ENCODE measurements at places on chromosomes 11 and 22.

DNA sequence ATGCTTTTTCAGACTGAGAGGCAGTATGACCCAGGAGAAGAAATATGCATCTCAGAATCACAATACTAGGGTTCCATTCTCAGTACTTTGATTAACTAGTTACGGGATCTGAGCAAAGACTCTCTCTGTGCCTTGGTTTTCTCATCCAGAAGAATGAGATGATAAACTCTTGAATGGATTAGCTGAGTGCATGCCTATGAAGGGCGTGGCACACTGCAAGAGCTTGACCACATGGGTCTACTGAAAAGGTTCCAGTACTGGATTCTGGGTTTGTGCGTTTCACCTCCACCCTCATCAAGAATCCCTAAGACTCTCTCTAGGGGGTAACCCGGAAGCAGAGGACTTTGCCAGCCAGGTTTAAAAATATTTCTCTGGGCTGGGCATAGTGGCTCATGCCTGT lies 25.6 kb downstream of the PGA5 start:
- DNase-seq, result no peak

- DNase-seq, result no peak
Measured at GRCh38 chr11:34149786-34150185, 44.4 kb downstream of the NAT10 start.

DNA sequence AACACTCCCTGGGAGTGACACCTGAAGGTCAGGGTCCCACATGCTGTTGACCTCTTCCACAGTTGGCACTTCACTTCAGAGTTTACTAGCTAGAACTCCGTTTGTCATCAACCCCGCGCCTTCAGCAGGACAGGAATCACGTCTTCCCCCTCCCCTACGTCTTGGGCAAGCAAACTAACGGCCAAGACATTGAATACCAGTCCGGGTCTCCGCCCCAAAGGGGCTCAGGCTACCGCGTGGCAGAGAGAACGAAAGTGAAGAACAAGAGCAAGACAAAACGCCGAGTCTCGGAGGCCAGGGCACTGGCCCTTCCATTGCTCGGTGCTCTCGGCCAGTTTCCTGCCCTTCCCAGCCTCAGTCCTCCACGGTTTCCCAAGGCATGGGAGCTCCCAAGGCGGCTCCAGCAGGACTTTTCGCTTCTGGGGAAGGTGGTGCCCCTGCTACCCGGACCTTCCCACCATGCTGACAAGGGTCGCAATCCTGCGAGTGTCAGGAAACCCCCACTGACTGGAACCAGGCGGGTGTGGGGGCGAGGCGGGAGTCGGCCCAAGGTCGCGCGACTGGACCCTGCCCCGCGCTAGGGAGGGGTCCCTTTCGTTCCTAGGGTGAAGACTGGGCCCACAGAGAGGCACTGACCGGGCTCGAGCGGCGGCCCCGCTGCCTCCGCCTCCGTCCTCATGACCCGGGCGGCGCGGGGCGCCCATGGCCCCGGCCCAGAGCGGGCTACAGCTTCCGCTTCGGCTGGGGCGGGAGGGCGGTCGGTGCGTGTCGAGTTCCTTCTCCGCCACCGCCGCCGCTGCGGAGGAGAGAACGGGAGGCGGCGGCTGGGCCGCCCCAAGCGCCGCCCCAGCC lies at the start of gene GUCD1:
Gene GUCD1, minus strand, starts transcription at position 826 of the 852 bp plus-strand sequence. Its CDS starts 147 bp downstream, at position 679.
- DNase-seq, result peak; percentile 6

DNA sequence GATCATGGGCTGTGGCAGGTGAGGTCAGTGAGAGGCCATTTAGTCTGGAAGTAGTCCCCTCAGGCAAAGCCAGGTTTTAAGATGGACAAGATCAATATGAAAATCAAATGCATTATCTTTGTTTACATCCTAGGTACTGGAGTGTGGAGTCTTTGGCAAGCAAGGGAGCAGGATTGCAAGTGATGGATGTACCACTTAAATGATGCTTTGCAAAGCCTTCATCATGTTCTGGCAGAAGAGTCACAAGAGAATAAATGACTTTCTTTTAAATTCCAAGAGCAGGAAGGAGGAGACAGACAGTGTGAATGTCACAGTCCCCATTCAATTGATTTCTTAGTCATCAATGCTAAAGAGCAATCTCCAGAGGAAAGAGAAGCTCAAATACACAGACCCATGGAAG lies 908.3 kb downstream of the FAM181B start:
- no peak for DNase-seq

GRCh38 chr22:44202261-44202789 lies 21.6 kb downstream of the PARVG start:
- DNase-seq, result no peak

DNA sequence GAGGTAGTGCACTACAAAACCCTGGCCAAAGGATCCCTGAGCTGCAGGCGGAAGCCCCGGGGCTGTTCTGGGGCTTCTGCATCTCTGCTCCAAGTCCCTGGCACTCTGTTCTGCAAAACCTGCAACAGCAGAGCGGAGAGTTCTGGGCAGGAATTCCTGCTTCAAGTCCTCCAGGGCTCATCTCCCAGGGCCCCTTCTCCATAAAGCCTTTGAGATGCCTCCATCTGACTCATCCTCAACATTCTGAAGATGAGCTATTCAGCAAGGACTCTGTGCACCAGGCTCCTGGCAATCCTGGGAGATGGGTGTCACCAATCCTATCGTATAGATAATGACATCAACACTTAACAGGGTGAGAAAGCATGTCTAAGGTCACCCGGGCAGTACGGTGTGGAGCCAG lies 19.3 kb downstream of the SYN3 start:
- DNase-seq, result no peak

- DNase-seq, result no peak
Measured at GRCh38 chr22:18110954-18111758, 547 bp downstream of the TUBA8 start.

- DNase-seq, result no peak
Measured at GRCh38 chr11:12680246-12680939, 6.2 kb downstream of the TEAD1 start.

GRCh38 chr11:74671520-74672196 lies 59.6 kb downstream of the CHRDL2 start:
- no peak for DNase-seq

- DNase-seq, result peak; percentile 51
Measured at GRCh38 chr11:64745521-64746328, 1.8 kb upstream of the RASGRP2 start.

DNA sequence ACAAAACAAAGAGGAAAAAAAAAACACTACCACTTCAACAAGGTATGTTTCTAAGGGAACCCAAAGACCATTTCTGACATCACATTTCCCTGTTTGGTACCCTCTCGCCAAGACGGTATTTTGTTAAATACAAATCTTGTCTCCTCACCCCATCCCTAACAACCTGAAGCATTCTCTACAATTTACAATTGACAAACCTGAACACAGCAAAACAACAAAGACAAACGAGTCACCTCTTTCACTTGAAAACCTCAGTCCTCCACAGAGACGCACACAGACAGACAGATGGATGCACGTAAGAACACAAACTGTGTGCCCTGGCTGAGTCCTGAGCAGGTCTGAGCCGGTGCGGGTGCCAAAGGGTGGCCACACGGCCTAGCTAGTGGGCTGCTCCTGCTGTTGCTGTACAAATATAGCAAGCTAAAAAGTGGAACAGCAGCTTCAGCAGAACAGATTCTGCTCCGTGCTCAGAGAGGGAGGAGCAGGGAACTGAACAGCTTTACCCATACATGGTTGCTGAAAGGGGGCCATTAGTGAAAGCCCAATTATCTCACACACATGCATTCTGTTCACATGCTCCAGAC lies 28.5 kb downstream of the CELF1 start:
- DNase-seq, result no peak

- no peak for DNase-seq
Measured at GRCh38 chr11:108680271-108680670, 15.4 kb downstream of the DDX10 start.

DNA sequence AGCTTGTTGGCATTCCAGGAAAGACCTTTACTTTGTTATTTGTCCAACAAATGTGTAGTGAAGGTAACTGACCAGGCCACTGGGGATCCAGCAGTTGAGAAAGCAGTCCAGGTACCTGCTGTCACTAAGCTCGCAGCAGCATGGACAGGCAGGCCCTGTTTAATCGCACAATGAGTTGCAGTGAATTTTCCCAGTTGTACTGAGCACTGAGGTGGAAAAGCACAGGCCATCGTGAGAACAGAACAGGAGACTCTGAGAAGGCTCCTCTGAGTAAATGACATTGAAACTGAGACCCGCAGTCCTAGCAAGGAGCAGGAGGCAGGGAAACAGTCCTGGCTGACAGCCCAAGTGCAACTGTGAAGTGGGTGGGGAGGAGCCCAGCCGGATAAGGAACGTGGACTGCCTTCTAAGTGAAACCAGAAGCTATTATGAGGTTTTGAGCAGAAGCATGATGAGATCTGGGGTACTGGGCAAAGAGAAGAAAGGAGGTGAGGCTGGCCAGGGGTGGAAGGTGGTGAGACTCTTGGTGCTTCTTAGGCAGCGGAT lies 39.8 kb upstream of the CDON start:
- no peak for DNase-seq

DNA sequence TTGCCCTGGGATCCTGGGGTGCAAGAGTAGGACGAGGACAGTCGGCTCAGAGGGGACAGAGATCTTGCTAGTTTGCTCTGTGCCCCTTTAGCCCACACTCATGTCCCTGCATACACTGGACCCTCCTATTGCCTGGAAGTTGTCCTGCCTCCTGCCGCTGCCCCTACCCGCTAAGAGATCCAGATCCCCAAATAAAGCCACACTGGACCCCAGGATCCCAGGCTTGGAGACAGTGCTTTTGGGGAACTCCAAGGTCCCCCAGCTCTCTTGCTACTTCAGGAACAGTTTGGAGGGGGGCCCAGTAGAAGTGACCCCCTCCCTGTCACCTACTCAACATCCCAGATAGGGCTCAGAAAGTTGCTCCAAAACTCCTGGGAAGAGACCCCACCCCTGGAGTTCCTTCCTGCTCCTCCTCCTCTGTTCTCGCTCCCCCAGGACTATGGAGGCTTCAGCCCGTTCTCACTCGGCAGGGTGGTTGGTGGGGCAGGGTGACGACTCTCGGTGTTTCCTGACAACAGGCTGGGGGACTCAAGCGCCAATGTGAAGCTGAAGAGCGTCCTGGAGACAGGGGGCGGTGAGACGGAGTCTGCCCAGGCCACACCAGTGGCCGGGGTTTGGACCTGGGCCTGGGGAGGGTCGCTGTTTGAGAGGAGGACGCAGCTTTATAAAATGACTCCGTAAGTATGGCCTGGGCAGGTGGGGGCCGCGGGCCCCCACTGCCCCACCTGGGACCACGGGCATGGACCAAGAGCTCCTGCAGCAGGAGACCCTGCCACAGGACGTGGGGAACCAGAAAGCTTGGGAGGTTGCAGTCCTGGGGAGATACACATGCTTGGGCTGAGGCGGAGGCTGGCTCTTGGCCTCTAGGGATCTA lies 19.2 kb upstream of the TUB start:
- no peak for DNase-seq

GRCh38 chr11:114073828-114074381 lies 14.4 kb downstream of the ZBTB16 start:
- no peak for DNase-seq

GRCh38 chr11:2674658-2675131 lies 25.1 kb downstream of the KCNQ1OT1 start:
- DNase-seq, result no peak

DNA sequence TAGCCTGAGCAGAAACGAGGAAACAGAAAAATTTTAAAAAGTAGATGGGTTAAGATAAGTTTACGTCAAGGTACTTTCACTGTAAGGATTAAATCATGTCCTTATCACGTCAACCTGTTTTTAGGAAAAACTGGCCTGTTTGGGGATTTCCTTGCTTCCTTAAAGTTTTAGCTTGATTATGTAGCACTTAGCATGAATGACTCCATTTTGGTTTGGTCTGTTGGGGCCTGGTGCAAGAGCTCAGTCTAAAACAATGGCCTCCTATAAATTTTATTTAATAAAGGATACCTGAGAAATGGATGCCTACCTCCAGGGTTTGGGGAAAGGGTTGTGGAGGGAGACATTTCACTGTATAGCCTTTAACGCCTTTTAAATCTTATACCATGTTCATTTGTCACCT lies 33.2 kb upstream of the CSTF3 start:
- no peak for DNase-seq

DNA sequence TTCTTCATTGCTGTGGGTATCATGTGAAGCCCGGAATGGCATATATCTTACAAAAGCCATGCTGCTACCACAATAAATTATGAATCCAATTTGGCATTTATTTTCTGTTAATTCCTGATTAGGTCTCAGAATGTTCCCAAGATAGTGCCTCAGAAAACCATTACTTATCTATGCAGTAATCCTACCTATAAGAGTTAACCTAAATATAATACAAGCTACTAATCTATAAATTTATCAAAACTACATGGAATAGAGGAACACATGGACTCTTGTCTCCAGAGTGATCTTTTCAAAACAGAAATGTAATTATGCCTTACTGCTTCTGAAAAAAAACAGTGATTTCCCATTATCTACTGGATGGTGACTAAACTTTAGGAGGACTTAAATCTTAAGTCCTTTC lies 687.8 kb upstream of the ANO5 start:
- no peak for DNase-seq

DNA sequence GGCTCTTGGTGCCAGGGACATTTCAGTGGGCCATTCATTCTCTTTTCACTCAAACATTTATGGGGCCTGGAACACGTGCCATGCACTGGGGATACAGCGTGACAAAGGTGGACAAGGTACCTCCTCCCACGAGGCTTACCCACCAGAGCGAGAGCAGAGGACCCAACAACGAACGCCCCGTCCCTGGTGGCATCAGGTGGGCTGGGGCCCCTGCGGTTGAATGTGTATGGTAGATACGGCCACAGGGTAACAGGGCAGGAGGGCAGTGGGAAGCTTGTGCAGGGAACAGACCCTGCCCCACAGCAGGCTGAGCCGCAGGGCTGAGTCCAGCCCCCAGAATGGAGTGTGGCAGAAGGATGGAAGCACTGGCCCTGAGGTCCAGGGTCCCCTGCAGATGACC lies 81.1 kb downstream of the LRRC32 start:
- DNase-seq, result no peak

DNA sequence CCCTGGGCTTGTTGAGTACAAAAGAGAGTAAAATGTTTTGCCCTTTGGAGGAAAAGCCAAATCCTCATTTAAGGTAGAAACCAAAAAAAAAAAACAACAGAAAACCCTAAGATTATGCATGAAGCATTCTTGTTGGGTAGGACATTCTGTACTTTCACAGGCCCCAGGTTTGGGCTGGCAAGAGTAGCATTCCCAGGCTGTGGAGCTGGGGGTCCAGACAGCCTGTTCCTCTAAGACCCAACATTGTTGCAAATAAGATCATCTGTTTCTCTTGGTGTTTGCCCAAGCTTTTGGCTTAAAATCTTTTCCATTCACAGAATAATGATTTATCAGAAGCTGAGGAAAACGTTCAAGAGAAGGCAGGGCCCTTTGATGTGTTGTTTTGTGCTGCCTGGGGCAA lies 123.8 kb downstream of the MICAL2 start:
- DNase-seq, result no peak

GRCh38 chr11:66951927-66952337 lies 6.3 kb downstream of the PC start:
- no peak for DNase-seq

- DNase-seq, result no peak
Measured at GRCh38 chr22:49371325-49372110, 456.2 kb downstream of the BRD1 start.

All from activated CD8-positive, alpha-beta memory T cell treated with anti-CD3 and anti-CD28 coated beads for 48 hours (primary cell).